ENCODE measurements at places on chromosomes 3 and 15.

DNA sequence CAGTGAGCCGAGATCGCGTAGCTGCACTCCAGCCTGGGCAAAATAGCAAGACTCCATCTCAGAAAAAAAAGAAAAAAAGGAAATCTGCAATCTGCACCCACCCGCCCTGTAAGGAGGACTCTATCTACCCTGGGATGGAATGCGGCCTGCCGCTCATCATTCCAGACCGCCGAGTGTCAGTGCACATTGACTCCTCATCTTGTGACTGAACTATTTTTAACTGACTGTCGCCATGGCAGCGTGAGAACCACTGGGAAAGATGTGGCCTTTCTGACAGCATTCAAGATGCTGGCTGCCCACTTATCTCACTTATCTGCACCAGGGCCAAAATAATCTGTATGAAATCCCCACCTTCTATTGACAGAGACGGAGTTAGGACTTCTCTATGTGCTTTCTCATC, 38.8 kb upstream of the ANKRD34C start:
- DNase-seq, result no peak

- DNase-seq, result no peak
Measured at GRCh38 chr3:53324105-53324504, 23.2 kb downstream of the DCP1A start.

- no peak for DNase-seq
Measured at GRCh38 chr3:186374376-186374775, 12.3 kb upstream of the DGKG start.

DNA sequence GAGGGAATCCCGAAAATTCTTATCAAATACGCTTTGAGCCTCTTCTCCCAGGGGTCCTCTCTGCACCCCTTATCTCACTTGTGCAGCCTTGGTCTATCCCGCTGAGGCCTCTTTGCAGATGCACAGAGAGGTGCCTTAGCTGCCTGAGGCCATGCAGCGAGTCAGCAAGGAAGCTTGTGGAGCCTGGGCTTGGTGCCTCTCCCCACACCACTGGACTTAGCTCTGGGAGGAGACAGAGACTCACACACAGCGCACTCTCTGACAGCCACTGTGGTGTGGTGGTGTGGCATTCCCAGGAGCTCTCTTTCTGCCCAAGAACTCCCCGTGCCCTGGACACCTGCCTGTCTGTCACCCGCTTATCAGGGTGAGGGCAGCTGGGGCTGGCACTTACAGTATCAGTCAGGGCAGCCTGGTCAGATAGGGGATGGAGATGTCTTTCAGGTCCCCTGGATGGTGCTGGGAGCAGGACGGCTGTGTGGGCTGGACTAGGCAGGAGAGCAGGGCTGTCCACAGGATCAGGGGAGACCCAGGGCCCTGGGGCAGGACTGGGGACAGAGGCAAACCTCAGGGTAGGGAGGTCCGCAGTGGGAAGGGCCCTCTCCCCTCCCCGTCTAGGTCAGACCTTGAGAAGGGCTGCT, 10.2 kb upstream of the LINGO1 start:
- DNase-seq, result no peak

DNA sequence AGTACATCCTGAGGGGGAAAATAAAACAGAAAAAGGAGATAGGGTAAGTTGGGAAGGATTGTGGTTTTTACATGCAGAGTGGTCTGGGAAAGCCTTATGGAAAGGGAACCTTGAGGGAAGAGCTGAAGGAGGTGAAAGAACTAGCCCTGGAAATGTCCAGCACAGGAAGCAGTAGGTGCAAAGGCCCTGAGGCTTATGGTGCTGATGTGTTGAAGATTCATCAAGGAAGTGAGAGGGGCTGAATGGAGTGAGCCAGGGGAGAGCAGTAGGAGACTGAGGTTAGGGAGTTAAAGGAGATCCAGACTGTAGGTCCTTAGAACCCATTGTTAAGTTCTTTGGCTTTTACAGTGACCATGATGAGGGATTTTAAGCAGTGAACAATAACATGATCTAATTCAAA, 33.0 kb downstream of the ATP1B3 start:
- no peak for DNase-seq

GRCh38 chr15:77892335-77892734, 185.2 kb downstream of the TBC1D2B start:
- no peak for DNase-seq

Measured in CD4-positive, alpha-beta T cell (primary cell).